ENCODE measurements at places on chromosomes 11 and 22. TPM values are rescaled to one million over a fixed set of nuclear protein-coding genes. Genes with fewer than 3 reads are reported as not detected.

DNA sequence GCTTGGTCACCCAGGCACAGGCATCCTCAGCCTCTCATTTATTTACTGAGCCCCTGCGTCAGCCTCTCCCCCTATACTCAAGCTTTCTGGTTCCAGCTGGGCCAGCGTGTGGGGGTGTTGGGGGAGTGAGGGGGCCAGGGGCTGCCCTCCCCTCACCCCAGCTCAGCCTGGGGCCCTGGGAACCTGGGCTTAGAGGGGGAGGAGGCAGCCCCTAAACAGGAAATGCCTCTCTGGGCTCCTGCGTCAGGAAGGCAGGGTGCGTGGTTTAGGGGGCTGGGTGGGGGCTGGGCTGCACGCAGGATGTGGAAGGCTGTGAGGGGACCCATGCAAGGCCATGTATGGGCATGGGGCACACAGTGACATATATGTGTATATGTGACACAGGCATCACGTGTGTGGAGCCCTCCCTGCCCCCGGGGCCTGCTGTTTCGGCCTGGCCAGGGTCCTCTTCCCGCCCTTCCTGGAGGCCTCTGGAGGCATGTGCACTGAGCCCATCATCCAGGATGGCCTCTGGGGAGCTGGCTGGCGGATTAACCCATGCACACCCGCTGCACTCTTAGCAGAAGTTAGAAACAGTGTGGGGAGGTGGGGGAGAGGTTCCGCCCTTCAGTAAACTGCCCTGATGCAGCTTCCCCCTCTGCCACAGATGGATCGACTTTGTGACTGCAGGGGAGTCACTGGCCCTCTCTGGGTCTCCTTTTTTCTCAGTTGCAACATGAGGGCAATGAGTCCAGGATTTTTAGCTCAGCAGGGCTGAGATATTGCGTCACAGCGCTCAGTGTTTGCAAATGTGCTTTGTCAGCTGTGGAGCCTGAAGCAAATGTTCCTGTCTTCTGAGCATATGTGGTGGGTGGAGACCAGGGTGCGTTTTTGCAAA lies 1.1 kb upstream of the CD248 start:
- DNase-seq = no peak

DNA sequence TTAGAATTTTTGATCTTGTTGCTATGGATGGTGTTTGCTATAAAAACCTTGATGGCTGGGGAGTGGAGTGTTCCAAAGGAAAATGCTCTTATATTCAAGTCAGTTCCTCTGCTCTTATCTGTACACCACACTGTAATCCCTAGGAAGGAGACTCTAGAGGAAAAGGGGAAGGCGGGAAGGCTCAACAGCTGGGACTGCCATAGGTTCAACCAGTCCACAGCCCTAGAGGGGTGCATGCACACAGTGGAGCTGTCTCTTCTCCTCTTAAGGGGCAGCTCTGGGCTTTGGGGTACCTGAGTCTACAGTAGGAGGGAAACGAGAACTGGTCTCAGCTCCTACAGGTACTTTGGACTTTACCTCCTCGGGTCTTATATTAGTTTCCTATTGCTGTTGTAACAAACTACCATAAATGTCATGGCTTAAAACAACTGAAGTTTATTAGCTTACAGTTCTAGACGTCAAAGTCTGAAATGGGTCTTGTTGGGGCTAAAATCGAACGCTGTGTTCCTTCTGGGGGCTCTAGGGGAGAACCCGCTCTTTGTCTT lies 77.2 kb upstream of the ZBED5 start:
- no peak for DNase-seq

GRCh38 chr11:86947541-86947940 lies 7.7 kb downstream of the FZD4 start:
- DNase-seq = no peak

FBLN1 gene
- total RNA-seq = 1,210 TPM

DNA sequence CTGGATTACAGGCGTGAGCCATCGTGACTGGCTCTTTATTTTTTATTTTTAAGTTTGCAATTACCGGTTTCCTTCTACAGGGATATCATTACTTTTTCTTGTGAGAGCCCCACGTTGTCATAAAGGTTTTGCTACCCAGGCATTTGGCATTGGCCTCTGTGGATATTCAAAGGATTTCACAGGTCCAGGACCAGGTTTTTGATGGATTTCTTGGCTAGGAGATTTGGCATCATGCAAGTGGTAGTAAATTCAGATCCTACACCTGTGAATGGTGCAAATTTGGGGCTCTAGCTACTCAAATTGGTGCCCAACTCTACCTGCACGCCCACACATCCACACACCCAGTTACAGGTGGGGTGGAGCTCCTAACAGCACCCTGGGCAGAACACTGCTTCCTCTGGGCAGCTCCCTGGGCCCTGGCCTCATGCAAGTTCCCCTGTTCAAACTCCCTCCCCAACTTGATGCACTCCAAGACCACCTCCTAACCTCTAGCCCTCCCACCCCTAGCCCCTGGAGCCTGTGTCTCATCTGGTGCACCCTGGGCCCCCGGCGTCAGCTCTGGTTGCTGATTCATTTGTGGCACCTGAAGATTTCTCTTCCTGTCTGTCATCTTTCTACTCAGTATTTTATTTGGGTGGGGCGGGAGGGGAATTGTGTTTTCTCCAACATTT lies 9.3 kb upstream of the MRGPRD start:
- peak; percentile 45 for DNase-seq

GRCh38 chr11:134270250-134270714 lies 5.9 kb upstream of the GLB1L3 start:
- no peak for DNase-seq

- DNase-seq = no peak
These were observed 36.2 kb upstream of the RAPSN start for GRCh38 chr11:47485107-47485506.

- peak; percentile 31 for DNase-seq
These were observed 54.3 kb upstream of the MYEOV start for GRCh38 chr11:69239641-69240040.

- DNase-seq = no peak
These were observed 37.2 kb downstream of the GAS2 start for GRCh38 chr11:22703591-22703990.

CD3E gene
- total RNA-seq = 1.3 TPM

DNA sequence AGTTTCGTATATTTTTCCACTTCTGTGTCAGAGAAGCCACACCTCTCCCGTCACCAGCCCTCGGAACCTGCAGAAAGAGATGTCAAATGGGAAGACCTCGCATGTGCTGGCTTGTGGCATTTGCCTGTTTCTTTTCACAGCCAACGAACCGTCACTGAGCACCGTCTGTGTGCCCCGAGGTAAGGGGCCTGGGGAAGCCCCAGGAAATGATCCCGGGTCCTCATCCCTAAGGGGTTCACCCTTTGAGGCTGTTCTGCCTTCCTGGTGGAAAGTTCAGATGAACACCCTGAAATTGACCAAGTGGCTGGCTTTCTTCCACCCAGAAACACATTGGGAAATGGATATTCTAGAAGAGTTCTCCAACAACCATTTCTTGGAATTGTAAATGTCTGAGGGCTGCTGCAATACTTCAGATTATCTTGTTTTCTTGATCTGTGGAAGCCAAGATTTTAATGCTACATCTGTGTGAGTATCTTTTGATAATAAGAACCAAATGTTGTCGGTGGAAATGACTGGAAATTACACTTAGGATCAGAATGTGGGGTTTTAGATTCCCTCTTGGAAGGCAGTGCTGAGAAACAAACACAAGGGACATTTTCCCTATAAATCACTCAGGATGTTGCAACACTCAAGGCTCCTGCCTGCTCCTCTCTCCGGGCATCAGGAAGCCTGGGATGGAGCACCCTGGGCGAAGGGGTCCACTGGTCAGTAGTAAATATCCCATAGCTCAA lies 37.6 kb downstream of the RIBC2 start:
- no peak for DNase-seq

- DNase-seq = no peak
These were observed 152.8 kb upstream of the ZBED5 start for GRCh38 chr11:11010624-11011127.

CDC42BPG gene
- 0.37 TPM for total RNA-seq

SMTNL1 gene
- total RNA-seq = not detected
